ENCODE measurements at places on chromosomes 7 and 10.

DNA sequence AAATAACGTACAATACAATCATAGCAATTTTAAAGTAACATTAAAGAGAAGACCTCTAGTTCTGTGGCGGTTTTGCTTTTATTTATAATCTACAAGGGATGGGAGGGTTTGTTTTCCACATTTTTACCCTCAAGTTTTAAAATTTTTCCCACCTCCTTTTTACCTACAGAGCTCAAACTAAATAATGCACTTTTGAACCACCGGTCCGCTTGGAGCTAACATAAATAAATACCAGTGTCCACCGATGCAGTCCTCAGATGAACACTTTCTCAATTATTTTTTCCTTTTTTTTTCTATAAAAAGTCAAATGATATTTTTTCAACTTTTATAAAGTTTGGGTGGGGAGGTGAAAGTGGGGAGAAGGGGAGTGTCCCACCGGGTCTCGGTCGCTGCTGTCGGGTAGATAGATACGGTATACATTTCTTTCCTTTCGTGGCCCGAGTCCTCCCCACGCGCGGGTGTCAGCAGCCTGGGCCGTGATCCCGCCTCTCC is 3.3 kb downstream of the ZNF503 start:
- DNase-seq, result no peak

DNA sequence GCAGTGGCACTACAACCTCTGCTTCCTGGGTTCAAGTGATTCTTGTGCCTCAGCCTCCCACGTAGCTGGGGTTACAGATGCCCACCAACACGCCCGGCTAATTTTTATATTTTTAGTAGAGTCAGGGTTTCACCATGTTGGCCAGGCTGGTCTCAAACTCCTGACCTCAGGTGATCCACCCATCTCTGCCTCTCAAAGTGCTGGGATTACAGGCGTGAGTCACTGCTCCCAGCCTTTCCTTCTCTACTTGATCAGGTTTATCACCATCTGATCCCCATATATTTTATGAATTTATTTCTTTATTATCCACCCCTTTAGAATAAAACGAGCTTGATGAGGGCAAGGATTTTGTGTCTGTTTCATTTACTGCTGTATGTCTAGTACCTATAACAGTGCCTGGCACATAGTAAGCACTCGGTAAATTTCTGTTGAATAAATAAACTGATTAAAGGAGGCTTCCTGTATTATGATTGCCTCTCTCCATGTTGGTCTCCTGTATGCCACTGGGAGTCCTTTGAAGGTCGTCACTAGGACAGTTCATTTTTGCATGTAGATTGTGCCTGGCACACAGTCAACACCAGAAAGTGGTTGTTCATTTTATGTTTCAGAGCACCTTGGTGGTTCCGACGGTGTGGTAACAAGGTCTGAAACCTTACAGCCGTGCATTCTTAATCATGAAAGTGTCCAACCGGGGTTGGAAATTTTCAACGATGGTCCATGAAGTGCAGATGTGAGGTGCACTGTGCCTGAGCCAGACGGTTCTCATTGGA is 9.6 kb upstream of the EIF3A start:
- DNase-seq, result no peak

DNA sequence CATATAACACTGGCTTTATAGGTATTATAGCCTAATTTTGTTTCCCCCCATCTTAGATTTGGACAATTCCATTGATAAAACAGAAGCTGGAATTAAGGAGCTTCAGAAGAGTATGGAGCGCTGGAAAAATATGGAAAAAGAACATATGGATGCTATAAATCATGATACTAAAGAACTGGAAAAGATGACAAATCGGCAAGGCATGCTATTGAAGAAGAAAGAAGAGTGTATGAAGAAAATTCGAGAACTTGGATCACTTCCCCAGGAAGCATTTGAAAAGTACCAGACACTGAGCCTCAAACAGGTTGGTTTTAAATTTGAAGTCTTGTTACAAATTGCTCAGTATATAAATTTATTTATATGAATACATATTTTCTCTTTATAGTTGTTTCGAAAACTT is 34.1 kb downstream of the SMC3 start:
- DNase-seq, result no peak

GRCh38 chr10:125802739-125803138 is 20.3 kb downstream of the UROS start:
- no peak for DNase-seq

- DNase-seq, result no peak
These were observed 9.0 kb upstream of the RHBDD2 start for GRCh38 chr7:75869776-75870379.

GRCh38 chr7:97639036-97639435 is 92.8 kb upstream of the TAC1 start:
- no peak for DNase-seq

DNA sequence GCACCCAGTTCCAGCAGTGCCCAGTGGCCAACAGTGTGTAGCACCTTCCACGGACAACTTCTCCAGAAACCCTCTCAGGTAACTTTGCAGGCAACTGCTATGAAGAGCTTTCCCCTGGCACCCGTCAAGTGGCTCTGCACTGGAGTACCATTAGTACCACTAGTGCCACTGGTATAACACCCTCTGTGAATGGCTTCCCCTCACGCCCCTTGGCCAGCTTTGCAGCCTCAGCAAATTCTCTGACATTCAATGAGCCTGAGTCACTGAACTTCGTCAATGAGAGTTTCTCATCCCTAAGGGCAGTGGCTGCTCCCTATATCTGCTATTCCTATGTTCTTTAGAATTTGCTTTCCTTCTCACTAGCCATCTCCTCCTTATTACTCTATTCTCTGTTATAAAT is 7.6 kb upstream of the HERPUD2 start:
- no peak for DNase-seq

DNA sequence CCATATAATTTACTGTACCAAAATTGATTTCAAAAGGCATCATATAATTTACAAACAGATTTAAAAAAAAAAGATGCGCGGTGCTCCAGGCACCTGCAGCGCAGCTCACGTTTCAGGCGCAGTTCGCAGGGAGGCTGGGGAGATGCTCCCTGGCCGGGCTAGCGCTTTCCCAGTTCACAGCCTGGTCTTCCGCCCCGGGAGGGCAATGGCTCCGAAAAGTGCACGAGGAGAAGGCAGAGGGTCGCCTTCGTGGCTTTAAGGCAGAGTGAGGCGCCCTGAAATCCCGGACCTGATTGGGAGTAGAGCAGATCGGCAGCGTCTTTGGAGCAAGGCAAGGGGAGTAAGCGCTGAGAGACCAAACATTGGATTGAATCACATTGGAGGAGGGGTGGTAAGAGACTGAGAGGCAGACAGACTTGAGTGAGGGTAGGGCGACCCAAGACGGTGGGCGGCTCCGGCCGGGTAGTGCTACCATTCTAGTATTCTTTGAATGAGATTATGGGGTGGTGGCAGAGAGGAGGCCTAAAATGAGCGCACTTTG is 1.5 kb downstream of the NEUROG3 start:
- DNase-seq, result no peak

DNA sequence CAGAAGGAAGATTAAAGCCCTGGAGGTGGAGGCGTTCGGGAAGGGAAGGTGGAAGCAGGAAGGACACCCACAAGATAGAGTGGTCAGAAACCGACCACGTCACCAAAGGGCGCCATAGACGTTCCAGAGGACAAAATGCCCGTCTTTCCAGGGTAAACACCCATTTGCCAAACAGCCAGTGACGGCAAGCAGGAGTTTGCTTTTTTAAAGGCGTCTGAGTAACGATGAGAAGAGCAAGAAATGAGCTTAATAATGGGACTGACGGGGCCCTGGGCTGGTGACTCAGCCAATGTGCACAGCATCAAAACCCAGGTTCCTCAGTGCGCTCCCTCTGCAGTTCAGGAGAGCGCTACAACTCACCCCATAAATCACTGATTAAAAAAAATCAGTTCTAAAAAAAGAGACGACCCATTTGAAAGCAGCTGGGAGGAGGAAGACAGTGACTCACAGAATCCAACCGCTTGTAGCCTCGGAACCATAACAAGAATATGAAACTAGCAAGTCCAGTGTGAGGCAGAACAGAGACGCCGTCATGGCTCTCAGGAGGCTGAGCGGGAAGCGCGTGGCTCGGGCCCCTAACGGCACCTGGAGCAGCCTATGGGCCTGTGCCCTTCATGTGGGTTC is 5.9 kb downstream of the DIP2C start:
- DNase-seq, result no peak

GRCh38 chr10:34740321-34740720 is 74.8 kb downstream of the PARD3 start:
- no peak for DNase-seq

DNA sequence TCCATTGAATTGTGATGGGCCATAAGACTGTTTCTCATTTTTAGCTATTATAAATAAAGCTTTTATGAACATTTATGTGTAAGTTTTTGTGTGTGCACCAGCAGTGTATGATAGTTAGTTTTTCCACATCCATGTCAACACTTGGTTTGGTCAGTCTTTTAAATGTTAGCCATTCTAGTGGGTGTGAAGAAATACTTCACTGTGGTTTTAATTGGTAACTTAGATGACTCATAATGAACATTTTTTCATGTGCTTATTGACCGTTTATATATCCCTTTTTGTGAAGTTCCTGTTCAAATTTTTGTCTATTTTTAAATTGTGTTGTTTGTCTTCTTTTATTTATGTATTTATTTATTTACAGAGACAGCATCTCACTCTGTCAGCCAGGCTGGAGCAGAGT is 23.6 kb upstream of the PDK4 start:
- DNase-seq, result no peak

DNA sequence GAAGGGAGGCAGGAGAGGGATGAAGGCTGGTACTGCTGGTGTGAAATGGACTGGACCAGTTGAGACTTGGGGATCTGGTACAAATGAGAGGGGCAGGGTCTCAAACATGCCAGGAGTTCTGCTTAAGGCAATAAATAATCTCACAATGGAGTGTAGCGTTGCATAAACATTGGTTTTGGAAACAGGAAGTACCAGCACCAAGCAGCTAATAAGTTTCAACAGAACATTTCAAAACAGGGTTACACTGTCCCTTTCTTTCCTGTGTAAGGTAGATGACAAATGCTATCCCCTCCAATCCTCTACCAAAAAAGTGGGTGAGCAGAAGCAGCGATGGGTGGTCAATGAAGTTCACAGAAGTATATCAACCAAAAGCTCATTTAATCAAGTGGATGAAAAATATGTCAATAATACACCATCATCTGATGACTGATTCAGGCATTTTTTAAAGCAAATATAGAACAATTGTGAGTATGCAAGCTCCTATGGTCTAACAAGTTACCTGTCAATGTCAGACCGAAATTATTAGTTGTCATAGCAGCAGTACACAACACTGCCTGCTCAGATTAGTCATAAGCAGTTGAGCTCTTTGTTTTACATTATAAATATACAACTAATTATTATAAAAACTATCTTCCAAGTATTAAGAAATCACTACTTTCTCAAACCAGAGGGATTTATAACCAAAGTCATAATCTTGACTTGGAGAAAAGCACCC is 220.0 kb downstream of the FAM107B start:
- no peak for DNase-seq

DNA sequence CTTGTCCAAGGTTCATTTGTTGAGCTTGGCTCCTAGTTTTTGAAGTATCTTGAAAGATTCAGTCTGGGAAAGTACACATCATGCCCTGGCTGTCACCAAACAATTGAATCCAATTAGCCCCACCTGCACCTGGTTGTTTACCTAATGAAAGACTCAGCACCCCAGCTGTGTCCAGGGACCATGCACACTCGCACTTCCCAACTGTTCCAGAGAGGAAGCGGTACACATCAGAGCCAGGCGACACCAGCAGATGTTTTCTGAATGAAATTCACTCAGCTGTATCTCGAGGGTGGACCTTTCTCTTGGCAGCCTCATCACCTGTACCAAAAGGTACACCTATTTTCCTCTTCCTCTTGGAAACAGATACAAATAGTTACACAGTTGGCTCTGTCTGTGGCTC is 216.4 kb upstream of the LRGUK start:
- no peak for DNase-seq

- DNase-seq, result no peak
These were observed 6.3 kb downstream of the KLF6 start for GRCh38 chr10:3778692-3779157.

DNA sequence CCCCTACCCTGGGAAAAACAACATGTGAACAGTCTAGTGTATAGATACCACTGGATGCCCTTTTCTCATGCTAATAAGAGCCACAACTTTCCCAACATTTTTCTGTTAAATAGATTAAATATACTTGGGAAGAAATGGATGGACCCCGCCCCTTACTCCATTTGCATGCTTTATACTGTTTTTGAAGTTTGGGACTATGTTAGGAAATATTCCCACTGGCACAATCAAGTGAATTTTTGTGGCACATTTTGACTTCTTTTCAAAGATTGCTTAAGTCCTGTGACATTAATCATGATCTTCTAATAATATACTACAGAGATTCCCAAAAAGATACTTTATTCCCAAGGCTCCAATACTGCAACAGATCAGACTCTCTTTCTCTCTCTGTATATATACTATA is 216.6 kb downstream of the TWIST1 start:
- DNase-seq, result no peak

DNA sequence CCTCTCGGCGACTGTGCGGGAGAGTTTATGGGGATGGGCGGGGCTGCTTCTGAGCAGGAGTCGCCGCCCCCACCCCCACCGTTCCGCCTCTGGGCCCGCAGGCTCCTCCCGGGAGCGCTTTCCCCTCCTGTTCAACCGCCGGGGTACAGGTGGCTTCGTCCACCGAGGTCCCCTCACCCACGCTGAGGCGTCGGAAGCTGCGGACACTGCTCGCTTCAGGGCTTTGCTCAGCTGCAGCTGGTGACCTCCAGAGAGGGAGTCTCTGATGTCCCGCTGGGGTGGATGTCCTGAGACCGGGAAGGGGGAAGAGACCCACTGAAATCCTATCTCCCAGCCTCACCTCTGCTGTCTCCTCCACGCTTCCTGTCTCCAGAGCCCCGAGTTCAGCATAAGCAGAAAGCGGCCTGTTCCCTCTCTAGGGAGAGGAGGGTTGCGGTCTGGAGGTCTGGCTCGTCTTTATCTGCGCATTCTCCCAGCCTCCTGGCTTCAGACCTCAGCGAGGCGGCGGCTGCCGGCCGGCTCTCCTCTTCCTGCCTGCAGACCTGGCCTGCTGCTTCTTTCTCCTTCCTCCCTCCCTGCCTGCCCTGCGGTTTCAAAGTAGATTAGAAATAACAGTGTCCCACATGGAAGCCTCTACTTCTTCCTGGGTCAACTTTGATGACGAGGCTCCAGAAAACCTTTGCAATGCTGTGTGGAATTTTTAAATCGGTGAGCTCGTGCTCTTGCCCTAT is 1.8 kb downstream of the CYP2E1 start:
- no peak for DNase-seq

All from stimulated activated CD4-positive, alpha-beta T cell treated with anti-CD3 and anti-CD28 coated beads, Interleukin-12 subunit alpha, Interleukin-12 subunit beta, amount 100 ng/mL, for 24 hours (primary cell).